ENCODE measurements at places on chromosomes 6 and 20. TPM values are rescaled to one million over a fixed set of nuclear protein-coding genes. Genes with fewer than 3 reads are reported as not detected.

The FAM162B gene
- 6.9 TPM for total RNA-seq

The PRRT1 gene
- 0.48 TPM for total RNA-seq

The DYNLT2 gene
- total RNA-seq: 1.9 TPM

The MPC1 gene
- total RNA-seq: 66.9 TPM

The SCRT2 gene
- not detected for total RNA-seq

The LHFPL5 gene
- not detected for total RNA-seq

GRCh38 chr20:1866834-1867233 is 28.4 kb upstream of the SIRPA start:
- no peak for DNase-seq
- no peaks in the 10 kb centered on the region for H3K36me3 ChIP-seq
- no peak overlapping the region for H3K4me3 ChIP-seq
- H3K4me1 ChIP-seq: no peaks in the 10 kb centered on the region

DNA sequence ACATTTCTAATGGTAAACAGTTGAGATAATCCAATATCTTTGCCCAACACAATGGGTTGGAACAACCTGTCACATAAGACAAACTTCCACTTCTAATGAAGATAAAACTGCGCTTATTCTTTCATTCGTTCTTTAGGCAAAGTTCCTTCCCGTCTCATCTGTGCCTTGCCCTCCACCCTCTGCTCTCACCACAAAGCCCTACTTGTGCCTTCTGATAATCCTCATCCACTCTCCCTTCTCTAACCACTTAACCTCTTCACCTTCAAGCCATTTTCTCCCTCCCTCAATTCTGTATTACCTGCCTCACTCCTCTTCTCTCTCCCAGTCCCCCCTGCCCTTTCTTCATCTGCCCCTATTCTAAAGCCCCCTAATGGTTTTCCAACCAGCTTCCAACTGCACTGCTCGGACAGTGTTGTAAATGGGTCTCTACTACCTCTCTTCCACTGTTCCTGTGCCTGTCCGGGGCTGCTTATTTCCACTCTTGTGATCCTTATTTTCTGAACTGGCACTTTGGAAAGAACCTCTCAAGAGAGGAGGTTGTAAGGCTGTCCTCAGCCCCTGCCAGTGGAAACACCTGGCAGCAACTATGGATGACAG is 62.9 kb upstream of the MYB start:
- H3K27ac ChIP-seq: no peak overlapping the region
- no peaks in the 10 kb centered on the region for H3K36me3 ChIP-seq
- H3K27me3 ChIP-seq: no peaks in the 10 kb centered on the region
- no peak overlapping the region for H3K4me3 ChIP-seq
- no peaks in the 10 kb centered on the region for H3K4me1 ChIP-seq

DNA sequence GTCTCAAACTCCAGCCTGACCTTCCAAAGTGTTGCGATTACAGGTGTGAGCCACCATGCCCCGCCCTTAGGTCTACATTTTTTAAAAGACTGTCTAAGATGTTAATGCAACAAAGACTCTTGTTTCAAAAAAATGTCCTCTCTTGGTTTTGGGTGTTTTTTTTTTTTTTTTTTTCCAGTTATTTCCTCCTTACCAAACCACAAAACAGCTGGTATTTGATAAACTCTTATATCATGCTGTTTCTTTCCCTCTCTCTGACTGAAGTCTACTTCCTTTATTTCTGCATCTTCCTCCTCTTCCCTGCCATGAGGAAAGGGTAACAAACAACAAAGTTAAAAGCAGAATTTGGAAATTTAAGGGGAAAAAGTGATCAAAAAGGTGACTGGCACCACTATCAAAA is 21.2 kb downstream of the STK38 start:
- no peaks in the 10 kb centered on the region for H3K36me3 ChIP-seq
- no peak for DNase-seq
- H3K27me3 ChIP-seq: no peaks in the 10 kb centered on the region
- no peaks in the 10 kb centered on the region for H3K4me1 ChIP-seq
- H3K27ac ChIP-seq: no peak overlapping the region

GRCh38 chr20:51265361-51265760 is 242.5 kb upstream of the KCNG1 start:
- no peak overlapping the region for H3K4me3 ChIP-seq
- no peak for DNase-seq
- H3K27me3 ChIP-seq: no peaks in the 10 kb centered on the region
- no peak overlapping the region for H3K27ac ChIP-seq
- no peaks in the 10 kb centered on the region for H3K36me3 ChIP-seq

DNA sequence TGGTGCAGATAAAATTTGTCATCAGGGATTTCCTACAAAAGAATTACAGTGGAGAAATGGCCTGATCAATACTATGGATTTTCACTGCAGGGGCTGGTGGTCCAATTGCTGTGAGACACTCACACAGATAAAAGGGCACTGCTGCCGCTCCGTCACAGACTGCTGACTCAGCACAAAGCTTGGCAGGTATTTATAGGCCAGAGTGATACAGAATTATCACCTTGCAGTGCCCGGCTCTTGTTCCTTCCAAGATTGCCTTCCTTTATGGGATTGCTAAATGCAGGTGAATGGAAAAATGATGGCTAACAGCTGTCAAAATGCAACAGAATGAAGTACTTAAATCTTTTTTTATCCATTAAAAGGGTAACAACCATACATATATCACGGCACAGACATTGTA is 247.8 kb upstream of the ZFP64 start:
- no peak overlapping the region for H3K4me3 ChIP-seq
- H3K27ac ChIP-seq: no peak overlapping the region
- no peaks in the 10 kb centered on the region for H3K27me3 ChIP-seq
- no peak for DNase-seq
- no peaks in the 10 kb centered on the region for H3K4me1 ChIP-seq
- H3K36me3 ChIP-seq: no peaks in the 10 kb centered on the region

- H3K36me3 ChIP-seq: no peaks in the 10 kb centered on the region
- H3K27ac ChIP-seq: no peak overlapping the region
- no peaks in the 10 kb centered on the region for H3K4me1 ChIP-seq
- no peaks in the 10 kb centered on the region for H3K27me3 ChIP-seq
- no peak overlapping the region for H3K4me3 ChIP-seq
- no peak for DNase-seq
These were observed 298.5 kb downstream of the QKI start for GRCh38 chr6:163712981-163713380.

- H3K27me3 ChIP-seq: no peaks in the 10 kb centered on the region
- H3K36me3 ChIP-seq: no peaks in the 10 kb centered on the region
- peak overlapping the region; percentile 96 for H3K27ac ChIP-seq
- H3K4me1 ChIP-seq: peaks cover 14% of the 10 kb centered on the region
- peak overlapping the region; percentile 76 for H3K4me3 ChIP-seq
These were observed 511 bp upstream of the CLIC1 start for GRCh38 chr6:31736768-31737314.

- H3K4me3 ChIP-seq: no peak overlapping the region
- no peak for DNase-seq
- H3K27ac ChIP-seq: peak overlapping the region; percentile 43
- no peaks in the 10 kb centered on the region for H3K27me3 ChIP-seq
These were observed 517.0 kb upstream of the ID4 start for GRCh38 chr6:19320111-19320581.

DNA sequence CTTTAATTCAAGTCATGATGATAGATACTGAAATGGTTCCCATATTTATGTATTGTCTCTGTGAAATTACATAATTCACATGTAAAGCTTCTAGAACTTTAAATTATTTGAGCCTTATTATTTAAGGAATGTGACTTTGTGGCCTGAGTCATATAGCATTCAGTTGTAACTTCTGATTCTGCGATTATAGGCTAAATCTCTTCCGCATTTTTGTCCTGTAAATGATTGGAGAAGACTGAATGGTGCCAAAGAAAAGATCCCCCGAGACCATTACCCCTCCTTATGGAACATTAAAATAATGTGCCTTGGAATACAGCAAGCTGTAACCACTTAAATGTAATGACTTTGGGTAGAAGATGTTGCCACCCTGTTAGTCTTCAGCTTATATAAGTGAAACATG is 63.3 kb upstream of the MAP7 start:
- no peaks in the 10 kb centered on the region for H3K4me1 ChIP-seq
- H3K36me3 ChIP-seq: no peaks in the 10 kb centered on the region
- no peak for DNase-seq
- no peak overlapping the region for H3K4me3 ChIP-seq

- H3K27ac ChIP-seq: peak overlapping the region; percentile 10
- H3K27me3 ChIP-seq: no peaks in the 10 kb centered on the region
- H3K4me1 ChIP-seq: no peaks in the 10 kb centered on the region
- H3K36me3 ChIP-seq: no peaks in the 10 kb centered on the region
- DNase-seq: no peak
These were observed 13.1 kb downstream of the B4GALT5 start for GRCh38 chr20:49700411-49701185.

GRCh38 chr6:18712595-18712994 is 325.4 kb downstream of the RNF144B start:
- no peak for DNase-seq
- no peak overlapping the region for H3K27ac ChIP-seq
- no peaks in the 10 kb centered on the region for H3K36me3 ChIP-seq
- no peak overlapping the region for H3K4me3 ChIP-seq
- H3K4me1 ChIP-seq: no peaks in the 10 kb centered on the region

- no peaks in the 10 kb centered on the region for H3K27me3 ChIP-seq
- H3K27ac ChIP-seq: no peak overlapping the region
- no peak for DNase-seq
- no peak overlapping the region for H3K4me3 ChIP-seq
- no peaks in the 10 kb centered on the region for H3K4me1 ChIP-seq
These were observed 69.9 kb downstream of the ATP9A start for GRCh38 chr20:51698252-51698651.

- H3K27me3 ChIP-seq: no peaks in the 10 kb centered on the region
- H3K36me3 ChIP-seq: no peaks in the 10 kb centered on the region
- H3K4me1 ChIP-seq: no peaks in the 10 kb centered on the region
- no peak overlapping the region for H3K4me3 ChIP-seq
- no peak for DNase-seq
These were observed 47.6 kb downstream of the AGPAT4 start for GRCh38 chr6:161226009-161226964.

- DNase-seq: no peak
- no peak overlapping the region for H3K27ac ChIP-seq
- no peaks in the 10 kb centered on the region for H3K36me3 ChIP-seq
These were observed 25.2 kb upstream of the QKI start for GRCh38 chr6:163389354-163389753.

DNA sequence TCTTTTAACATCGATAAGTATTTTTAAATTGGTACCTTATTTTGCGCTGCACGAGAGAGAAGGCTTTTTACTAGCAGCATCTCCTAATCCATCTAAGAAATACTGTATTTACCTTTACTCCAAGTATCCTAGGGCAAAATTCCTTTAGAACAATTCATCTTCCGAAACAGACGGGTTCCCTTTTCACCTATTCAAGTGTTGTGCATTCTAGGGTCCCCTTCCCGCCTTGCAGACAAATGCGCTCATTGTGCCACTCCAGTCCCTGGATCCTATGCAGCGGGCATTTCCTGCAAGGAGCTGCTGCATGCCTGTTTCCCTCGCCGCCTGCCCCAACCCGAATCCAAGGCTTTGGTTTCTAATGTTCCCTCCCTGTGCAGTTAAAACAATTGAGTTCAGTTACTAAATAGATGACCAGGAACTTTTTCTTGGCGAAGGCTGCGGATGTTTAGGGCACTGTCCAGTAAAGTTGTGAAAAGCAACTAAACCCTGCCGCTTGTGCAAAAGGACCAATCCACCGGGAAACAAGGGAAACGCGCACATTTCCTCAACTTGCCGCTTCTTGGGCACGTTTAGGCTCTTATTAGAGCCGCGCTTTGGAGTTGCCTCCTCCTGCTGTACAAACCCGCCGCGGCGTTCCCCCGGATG is 556 bp upstream of the SCAF8 start:
- no peaks in the 10 kb centered on the region for H3K36me3 ChIP-seq
- H3K27ac ChIP-seq: peak overlapping the region; percentile 100
- peak overlapping the region; percentile 94 for H3K4me3 ChIP-seq

DNA sequence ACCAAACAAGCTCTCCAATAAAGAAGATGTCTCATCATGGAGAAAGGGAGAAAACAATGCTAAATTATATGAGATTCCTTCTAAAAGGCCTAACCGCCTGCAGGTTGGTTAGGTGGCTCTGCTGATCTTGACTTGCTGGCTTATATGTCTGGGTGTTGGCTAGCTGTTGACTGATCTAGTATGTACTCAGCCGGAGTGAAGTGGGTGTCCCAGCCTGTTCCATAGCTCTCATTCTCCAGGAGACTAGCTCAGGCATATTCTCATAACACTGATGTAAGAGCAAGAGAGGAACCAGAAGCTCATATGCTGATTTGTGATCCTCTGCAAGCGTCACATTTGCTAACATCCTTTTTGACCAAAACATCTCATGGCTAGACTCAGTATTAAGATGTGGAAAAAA is 473.0 kb downstream of the BMP2 start:
- DNase-seq: no peak
- no peak overlapping the region for H3K4me3 ChIP-seq
- H3K36me3 ChIP-seq: no peaks in the 10 kb centered on the region
- no peak overlapping the region for H3K27ac ChIP-seq
- no peaks in the 10 kb centered on the region for H3K4me1 ChIP-seq
- no peaks in the 10 kb centered on the region for H3K27me3 ChIP-seq

GRCh38 chr20:46901638-46902037 is 7.0 kb downstream of the EYA2 start:
- no peaks in the 10 kb centered on the region for H3K36me3 ChIP-seq
- peak overlapping the region; percentile 19 for H3K27ac ChIP-seq
- no peaks in the 10 kb centered on the region for H3K27me3 ChIP-seq
- no peak for DNase-seq
- peaks cover 4% of the 10 kb centered on the region for H3K4me1 ChIP-seq
- H3K4me3 ChIP-seq: no peak overlapping the region

DNA sequence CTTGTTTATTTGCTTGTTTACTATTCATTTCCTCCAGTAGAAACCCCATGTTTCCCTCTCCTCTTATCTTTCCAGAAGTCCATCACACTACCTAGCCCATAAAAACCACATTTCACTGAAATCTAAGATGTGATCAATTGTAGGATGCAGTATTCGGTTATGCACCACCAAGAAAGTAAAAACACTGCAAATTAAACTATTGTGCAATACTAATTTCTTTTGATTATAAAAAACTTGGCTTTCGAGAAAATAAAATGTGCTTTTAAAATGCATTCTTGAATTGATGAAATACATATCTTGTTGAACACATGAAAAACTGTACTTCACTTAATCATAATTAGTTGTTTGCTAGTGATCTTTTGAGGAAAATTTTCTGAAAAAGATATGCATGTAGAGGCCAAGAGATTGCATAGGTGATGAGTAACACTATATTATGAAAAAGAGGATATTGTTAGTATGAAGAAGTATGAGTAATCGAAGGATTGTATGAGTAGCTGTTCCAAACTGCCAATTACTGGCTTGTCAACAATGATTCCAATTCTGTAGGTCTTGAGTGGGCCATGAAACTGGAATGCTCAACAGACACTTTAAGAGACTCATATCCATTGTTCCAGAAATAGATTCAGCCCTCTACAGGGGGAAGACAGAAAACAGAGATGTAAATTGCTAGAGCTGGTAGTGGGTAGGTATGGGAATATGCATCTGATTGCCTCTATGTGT is 79.7 kb downstream of the RNF217 start:
- no peaks in the 10 kb centered on the region for H3K27me3 ChIP-seq
- H3K27ac ChIP-seq: no peak overlapping the region
- no peaks in the 10 kb centered on the region for H3K36me3 ChIP-seq
- no peak for DNase-seq

Measured in breast epithelium (tissue), 4 donors.